Mucosa of descending colon (tissue), 3 donors: ENCODE measurements at places on chromosomes 11 and 22. TPM values are rescaled to one million over a fixed set of nuclear protein-coding genes. Genes with fewer than 3 reads are reported as not detected.

Gene OTOG
- total RNA-seq: 0.06 TPM

- DNase-seq: no peak
These were observed 40.6 kb downstream of the OR4D9 start for GRCh38 chr11:59551659-59552521.

GRCh38 chr22:27381552-27381951, 420.0 kb downstream of the MN1 start:
- DNase-seq: no peak

Gene ABCC8
- 2.2 TPM for total RNA-seq

GRCh38 chr22:17412232-17412631, 43.0 kb downstream of the CECR2 start:
- DNase-seq: no peak

Gene GGT5
- 2.3 TPM for total RNA-seq

DNA sequence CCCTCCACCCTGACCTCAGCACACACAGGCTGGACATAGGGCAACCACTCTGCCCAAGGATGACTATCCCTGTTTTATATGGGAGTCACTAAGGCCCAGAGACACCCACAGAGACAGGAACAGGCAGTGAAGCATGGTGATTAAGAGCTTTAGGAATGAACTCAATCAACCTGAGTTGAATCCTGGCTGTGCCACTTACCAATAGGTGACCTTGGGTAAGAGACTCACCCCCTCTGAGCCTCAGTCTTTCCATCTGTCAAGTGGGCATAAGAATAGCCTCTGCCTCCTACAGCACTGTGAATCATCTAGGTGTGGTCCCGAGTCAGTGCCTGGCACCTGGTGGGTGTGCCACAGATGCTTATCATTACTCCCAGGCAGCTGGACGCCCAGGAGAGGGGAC, 6.8 kb downstream of the CRYBB1 start:
- DNase-seq: no peak

Gene UPK3A
- total RNA-seq: not detected

DNA sequence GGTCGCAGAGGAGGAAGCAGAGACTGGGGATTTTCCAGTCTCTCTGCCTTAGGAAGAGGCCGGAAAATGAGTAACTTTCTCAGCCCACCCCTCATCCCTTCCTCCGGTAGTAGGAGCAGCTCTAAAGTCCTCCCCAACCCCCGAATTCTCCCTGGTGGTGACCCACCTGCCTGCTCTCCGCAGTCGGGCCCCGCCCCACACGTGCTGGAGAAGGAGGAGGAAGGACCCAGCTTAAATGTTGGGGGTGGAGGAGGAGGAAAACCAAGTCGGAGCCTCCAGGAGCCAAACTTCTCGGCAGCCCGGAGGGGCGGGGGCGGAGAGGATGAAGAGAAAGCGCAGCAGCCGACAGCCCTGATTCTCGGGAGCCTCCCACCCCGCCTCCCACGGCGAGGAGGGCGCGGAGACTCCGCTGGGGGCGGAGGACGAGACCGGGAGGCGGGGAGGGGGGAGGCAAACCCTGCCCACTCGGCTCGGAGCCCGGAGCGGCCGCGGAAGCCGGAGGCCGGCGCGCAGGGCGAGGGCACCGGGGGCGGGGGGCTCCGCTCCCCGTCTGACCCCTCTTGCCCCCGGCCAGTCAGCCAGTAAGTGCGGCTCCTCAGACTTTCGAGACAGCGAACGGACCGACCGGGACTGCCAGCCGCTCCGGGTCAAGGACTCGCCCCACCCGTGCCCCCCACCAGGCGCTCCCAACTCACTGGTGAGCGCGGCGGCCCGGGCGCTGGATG, at the start of gene TPBGL:
Gene TPBGL, plus strand, starts transcription at position 464 of the 725 bp plus-strand sequence. CDS start 276 bp downstream, outside the sequence.
- DNase-seq: peak; percentile 40

DNA sequence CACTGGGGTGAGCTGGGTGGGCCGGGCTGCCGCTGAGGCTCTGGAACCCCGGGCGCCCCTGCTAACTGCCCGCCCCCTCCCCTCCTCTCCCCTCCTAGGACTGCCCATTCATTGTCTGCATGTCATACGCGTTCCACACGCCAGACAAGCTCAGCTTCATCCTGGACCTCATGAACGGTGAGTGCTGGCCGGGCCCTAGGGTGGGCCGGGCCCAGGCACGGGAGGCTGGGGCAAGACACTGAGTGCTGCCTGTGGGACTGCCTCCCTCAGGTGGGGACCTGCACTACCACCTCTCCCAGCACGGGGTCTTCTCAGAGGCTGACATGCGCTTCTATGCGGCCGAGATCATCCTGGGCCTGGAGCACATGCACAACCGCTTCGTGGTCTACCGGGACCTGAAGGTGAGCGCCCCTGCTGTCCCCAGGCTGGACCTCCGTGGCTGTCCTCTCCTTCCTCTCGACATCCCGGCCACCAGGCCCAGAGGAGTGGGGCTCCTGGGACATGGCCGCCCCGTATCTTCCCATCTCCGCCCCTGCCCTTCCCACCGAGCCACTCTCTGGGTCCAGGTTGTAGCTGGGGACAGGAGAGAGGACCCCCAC, 7.5 kb upstream of the ANKRD13D start:
- DNase-seq: peak; percentile 51

DNA sequence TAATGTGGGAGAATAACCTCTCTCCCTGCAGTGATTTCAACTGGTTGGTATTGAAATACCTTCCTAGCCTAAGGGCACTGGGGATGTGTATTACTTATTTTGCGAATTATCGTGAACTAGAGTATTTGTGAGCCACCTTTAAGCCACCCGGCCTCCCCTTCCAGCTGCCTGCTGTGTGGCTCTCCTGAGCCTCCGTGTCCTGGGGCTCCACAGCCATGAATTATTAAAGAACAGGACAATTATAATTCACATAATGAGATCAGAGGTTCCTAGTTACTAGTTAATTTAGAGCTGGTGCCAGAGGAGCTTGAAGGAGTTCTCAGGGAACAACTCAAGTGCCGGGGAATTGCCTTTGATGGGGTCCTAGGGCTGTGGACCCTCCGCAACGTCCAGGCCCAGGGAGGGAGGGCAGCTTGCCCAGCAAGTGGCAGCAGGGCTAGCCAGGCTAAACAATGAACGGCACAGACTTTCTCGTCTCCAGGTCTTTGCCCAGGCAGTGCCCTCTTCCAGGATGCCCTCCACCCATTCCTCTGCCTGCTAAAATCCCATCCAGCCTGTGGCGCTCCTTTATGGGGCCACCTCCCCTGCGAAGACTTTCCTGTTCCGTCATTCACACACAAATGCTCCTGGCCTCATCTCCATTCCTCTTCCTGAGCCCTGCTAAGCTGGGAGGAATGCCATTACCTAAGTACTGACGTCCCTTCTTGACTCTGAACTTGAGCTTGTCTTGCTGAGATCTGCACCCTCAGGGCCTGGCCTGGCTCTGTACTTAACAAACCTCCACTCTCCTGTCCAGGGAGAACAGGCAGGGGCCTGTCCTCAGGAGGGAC, 91.5 kb downstream of the RTL6 start:
- DNase-seq: peak; percentile 9

Gene ASRGL1
- total RNA-seq: 13.9 TPM

DNA sequence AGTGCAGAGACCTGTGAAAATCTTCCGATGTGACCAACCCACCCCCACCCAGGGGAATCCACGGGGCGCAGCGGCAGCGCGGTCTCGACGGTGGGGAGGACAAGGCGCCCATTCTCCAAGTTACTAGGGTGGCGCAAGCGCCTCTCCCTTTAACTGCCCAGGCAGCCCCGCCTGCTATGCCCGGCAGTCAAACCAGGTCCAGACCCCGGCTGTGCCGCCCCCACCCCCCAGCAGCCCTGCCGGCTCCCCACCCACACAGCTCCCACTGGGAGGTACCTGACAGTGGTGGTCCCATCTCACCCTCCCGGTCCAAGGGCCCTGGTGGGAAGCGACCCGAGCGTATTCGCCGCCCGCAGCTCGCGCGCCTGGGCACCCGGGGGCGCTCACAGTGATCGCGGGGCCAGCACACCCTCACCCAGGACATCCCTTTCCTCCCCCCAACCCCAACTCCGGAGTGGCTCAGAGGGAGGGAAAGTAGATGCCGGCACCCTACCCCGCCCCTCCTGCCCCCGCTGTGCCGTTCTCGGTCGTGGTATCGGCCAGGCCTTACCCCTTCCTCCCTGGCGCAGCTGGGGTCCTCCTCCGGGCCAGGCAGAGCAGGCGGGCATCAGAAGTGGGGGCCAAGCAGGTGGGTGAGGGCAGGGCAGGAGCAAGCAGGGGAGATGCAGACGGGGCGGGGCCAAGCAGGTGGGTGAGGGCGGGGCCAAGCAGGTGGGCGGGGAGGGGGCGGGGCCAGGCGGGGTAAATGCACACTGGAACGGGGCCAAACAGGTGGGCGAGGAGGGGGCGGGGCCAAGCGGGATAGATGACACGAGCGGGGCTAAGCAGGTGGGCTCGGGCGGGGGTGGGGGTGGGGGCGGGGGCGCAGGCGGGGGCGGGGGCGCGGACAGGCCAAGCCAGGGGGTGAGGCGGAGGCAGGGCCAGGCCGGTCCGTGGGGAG, at the start of gene TRPM5:
Gene TRPM5, minus strand, starts transcription at position 634 of the 940 bp plus-strand sequence. CDS start 21,478 bp downstream, outside the sequence.
- peak; percentile 87 for DNase-seq
